ELF-1 (cell line): ENCODE measurements at places on chromosomes 16 and 17.

- no peak for DNase-seq
Observed at GRCh38 chr17:16106161-16106891, 106.7 kb downstream of the TTC19 start.

GRCh38 chr17:58918072-58918471 lies 162.4 kb downstream of the PPM1E start:
- no peak for DNase-seq

DNA sequence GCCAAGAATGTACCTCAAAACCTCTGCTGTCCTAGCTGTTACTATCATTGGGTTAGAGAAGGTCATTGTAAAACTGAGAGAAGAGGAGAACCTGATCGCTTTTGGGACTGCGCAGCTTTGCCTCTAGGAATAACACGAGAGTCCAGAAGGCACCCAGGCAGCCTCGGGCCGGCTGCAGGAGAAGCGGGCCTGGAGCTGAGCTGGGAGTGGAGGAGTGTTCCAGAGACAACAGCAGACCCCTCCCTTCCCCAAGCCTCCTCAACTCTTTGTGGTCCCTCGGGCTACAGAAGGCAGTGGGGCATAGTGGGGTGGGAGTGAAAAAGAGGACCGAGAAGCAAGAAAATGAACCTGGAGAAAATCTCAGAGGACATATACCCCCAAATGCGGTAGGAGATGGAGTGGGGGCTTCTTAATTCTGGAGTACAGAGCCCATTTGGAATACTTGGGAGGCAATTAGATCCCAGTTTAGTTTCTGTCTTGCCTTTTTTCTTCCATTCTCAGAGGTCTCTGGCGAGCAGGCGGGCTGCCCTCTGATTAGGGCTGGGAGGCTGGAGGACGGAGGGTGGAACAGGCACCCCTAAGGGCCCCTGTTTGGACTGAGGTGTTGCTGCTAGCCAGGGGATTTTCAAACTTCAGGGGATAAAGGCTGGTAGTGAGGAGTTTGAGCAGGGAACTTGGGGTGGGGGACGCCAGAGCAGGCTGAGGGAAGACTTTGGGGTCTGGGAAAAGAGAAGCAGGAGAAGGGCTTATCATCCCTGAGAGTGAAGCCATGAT lies 13.3 kb upstream of the HOXB2 start:
- DNase-seq, result peak; percentile 62

- peak; percentile 61 for DNase-seq
Observed at GRCh38 chr16:70460737-70461261, 6.4 kb downstream of the FCSK start.

GRCh38 chr17:81401723-81402529 lies 6.7 kb downstream of the BAHCC1 start:
- DNase-seq, result peak; percentile 87

GRCh38 chr17:48604770-48605329 lies at the start of gene HOXB6:
TSS of gene HOXB6 (minus strand) at chr17:48604986. CDS start at chr17:48598150, 6,836 bp downstream.
- DNase-seq, result no peak

- no peak for DNase-seq
Observed at GRCh38 chr16:17235147-17235815, 235.5 kb downstream of the XYLT1 start.

DNA sequence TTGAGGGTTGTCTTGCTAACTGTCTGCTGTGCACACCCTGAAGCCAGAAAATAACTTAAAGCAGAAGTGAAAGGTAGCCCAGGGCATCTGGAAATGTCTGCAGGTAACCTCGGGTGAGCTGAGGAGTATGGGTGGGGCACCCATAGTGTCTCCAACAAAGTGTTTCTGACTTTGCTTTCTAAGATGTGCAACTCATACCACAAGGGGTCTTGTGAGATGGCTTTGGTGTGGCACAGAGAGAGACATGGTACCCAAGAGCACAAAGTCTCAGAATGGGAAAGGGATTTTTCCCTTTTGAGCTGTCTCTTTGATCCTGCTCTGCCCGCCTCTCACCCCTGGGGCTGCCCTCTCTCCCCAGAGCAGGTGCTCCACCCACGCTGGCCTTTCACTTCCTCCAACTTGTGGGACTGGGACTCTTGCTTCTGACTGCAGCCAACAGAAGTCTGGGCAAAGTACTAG lies 6.9 kb downstream of the CHD9 start:
- no peak for DNase-seq

- DNase-seq, result peak; percentile 23
Observed at GRCh38 chr16:10828851-10829366, 10.3 kb upstream of the TVP23A start.

DNA sequence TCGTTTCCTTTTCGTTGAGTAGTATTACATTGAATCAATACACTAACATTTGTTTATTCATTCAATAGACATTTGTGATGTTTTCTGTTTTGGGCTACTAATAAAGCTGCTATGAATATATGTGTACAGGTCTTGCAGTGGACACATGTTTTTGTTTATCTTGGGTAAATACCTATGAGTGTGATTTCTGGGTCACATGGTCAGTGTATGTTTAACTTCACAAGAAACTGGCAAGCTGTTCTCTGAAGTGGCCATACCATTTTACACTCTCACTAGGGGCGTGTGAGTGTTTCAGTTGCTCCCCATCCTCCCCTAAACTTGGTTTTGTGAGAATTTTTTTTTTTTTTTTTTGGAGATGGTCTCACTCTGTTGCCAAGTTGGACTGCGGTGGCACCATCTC lies 35.0 kb downstream of the PKD1L3 start:
- no peak for DNase-seq

DNA sequence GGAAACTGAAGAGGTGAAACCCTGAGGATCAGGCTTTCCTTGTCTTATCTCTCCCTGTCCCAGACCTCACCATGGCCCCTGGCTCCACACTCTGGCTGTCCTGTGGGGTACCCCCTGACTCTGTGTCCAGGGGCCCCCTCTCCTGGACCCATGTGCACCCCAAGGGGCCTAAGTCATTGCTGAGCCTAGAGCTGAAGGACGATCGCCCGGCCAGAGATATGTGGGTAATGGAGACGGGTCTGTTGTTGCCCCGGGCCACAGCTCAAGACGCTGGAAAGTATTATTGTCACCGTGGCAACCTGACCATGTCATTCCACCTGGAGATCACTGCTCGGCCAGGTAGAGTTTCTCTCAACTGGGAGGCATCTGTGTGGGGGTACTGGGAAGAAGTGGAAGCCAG lies 1.4 kb downstream of the CD19 start:
- DNase-seq, result peak; percentile 47

- DNase-seq, result no peak
Observed at GRCh38 chr16:55102531-55102930, 171.9 kb downstream of the IRX5 start.

GRCh38 chr16:825341-826061 lies 25.0 kb upstream of the GNG13 start:
- no peak for DNase-seq

DNA sequence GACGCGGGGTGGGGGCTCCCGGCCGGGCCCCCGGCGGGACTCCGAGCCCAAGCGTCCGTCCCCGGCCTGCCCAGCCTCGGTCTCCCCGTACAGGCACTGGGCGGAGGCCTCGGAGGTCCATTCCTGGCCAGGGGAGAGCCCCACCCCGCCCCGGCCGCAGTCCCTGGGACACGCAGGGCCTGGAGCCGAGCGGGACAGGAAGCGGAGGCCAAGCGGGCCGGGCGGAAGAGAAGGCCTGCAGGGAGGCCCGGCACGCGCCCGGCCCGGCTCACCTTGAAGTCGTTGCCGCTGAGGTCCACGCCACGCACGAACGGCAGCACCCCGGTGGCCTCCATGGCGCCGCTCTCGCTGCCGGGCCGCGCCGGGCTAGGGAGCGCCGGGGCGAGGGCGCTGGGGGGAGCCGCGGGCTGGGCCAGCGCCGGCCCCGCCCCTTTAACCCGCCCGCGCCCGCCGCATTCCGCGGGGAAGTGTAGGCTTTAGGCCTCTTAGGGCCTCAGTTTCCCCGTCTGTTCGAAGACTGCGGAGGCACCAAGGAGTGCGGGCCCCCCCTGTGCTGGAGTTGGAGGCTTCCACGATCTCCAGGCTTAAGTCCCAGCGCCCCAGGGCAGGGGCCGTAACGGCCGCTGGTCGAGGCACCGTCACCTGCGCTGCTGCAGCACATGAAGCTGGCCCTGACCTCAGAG lies at the start of gene FLII:
FLII (minus strand) TSS at position 383 of the 683 bp plus-strand sequence; CDS start at position 335, 48 bp downstream.
- peak; percentile 76 for DNase-seq

DNA sequence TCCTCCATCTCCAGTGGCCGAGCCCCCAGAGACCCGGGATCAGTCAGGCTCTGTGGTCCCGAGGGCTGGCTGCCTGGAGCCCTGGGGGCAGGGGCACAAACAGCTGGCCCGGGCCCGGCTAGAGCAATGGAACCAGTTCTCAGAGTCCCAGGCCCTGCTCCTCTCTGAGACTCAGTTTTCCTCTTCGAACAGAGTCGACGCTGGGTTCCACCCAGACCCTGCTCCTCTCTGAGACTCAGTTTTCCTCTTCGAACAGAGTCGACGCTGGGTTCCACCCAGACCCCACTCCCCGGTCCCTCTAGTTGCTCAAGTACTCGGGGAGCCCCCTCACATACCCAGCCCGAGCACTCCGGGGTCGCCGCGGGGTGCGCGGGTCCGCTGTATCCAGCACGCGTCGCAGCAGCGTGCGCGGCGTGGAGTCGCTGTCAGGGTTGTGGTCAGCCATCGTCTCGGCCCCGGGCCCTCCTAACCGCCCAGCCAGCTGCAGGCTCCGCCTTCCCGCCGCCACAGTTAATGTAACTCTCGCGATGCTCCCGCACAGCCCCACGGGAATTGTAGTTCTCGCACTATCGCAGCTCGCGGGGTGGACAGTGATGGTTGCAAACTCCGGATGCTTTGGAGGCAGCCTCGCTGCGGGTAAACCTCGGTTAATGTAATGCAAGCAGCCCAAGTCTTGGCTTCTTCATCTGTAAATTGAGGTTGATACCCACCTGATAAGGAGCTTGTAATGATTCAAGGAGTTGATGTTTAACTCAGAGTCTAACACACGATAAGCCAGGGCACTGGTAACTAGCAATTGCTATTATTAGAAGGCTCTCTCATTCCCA lies 8.5 kb upstream of the THAP11 start:
- DNase-seq, result peak; percentile 94

DNA sequence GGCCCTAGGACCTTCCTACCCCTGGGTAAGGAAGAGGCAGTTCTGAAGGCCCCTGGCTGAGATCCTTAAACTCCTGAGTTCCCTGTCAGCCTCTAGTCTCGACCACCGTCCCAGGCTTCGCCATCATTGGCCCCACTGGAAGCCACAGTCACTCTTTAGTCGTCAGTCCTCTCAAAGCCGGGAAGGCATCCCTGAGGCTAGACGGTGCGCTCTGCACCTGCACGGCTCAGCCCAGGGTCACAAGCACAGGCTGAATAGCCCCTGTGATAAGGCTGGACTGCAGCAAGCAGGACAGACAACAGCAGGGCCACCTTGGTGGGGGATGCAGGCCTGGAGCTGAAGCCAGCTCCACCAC lies 3.3 kb upstream of the HEXIM1 start:
- peak; percentile 34 for DNase-seq

DNA sequence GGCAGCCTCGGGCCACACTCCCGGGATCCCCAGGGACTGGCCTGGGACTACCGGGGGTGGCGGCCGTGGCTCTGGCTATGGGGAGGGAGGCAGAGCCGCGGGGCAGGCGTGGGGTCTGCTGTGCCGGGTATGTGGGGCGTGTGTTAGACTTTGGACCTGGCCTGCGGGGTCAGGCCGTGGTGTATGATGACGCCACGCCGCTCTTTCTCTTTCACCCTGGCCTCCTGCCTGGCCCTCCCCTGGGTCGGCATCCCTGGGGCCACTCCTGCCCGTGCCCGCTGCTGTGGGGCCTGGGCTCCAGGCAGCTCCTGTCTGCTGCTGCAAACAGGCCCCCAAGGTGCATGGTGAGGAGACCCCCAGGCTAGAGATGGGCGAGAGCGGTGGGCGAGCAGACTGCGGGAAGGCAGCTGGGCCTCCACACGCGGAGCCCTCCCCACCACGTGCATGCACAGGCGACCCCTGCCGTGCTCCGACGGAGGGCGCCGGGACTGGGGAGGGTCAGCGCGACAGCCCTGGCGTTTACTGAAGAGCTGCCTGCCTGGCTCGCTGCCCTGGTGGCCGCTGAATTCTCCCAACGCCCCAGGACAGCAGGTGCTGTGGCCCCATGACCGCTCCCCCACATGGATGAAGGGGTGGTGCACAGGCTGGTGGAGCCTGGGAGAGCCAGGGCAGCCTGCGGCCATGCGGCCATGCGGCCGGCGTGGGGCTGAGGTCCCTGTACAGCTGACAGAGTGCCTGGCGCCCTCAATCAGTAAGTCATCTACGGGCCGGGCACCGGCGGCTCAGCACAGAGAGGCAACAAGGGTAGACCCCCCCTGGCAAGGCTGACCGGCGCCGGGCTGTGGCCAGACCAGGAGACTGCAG lies 16.0 kb downstream of the CAPN15 start:
- DNase-seq, result no peak

DNA sequence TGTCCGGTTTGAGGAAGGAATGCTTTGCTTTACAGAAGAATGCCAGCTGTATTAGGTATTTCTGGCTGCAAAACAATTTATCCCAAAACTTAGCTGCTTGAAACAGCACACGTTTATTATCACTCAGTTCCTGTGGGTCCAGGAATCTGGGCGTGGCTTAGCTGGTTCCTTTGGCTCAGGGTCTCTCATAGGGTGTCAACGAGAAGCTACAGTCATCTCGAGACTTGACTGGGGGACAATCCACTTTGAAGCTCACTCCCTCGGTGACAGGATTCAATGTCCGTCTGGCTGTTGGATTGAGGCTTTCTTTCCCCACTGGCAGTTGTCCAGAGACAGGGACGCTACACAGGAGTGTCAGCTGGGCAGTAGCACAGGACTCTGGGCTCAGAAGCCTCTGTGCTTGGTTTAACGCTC lies 9.6 kb upstream of the RHBDF2 start:
- DNase-seq, result no peak

DNA sequence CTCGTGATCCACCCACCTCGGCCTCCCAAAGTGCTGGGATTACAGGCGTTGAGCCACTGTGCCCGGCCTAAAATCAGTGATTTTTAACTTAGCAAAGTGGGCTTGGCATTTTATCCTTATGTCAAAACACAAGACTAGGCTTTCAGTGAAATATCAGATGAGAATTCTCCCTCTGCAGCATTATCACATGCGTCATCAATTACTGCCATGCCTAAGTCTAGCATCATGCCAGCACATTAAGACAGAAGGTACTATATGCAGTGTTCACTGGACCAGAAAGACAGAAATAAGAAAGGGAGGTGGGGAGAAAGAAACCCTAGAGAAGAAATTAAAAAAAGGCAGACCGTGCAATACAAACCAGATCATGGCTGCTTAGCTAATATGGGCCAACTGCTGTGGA lies 29.8 kb downstream of the GPATCH8 start:
- DNase-seq, result no peak

- peak; percentile 66 for DNase-seq
Observed at GRCh38 chr17:81976332-81977210, 858 bp upstream of the ASPSCR1 start.

GRCh38 chr16:27109666-27110523 lies 43.2 kb downstream of the C16orf82 start:
- DNase-seq, result peak; percentile 90

- DNase-seq, result no peak
Observed at GRCh38 chr17:37842401-37842800, 81.8 kb upstream of the TBC1D3K start.
